ENCODE measurements at places on chromosomes 1 and 21. TPM values are rescaled to one million over a fixed set of nuclear protein-coding genes. Genes with fewer than 3 reads are reported as not detected.

PLOD1 gene
- total RNA-seq: 2.6 TPM

AMPD1 gene
- total RNA-seq: not detected

SLC5A9 gene
- total RNA-seq: not detected

CLEC20A gene
- not detected for total RNA-seq

IGFN1 gene
- not detected for total RNA-seq

CDC73 gene
- 64.4 TPM for total RNA-seq

FNBP1L gene
- 1.6 TPM for total RNA-seq

GRCh38 chr1:201216395-201217085 is 25.9 kb downstream of the IGFN1 start:
- DNase-seq: no peak
- no peaks in the 10 kb centered on the region for H3K36me3 ChIP-seq
- no peaks in the 10 kb centered on the region for H3K4me1 ChIP-seq
- H3K27me3 ChIP-seq: peaks cover 20% of the 10 kb centered on the region

DNA sequence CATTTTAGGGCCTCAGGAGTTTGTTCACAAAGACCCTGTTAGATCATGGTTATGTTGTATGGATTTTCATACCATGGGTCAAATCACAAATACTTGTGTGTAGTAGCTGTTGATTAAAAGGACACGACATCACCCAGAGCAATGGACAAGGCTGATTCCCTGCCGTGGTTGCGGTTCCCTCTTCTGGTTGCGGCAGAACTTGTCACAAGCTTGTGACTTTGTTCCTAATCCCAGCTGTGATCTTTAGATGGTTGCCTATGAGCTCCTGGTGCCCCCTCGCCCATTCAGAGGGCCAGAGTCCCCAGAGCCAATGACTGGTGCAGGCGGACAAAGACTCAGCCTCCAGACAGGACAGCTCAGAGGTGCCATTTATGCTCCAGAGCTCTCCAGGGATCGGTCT is 11.8 kb upstream of the SDHB start:
- no peaks in the 10 kb centered on the region for H3K36me3 ChIP-seq
- DNase-seq: no peak
- no peak overlapping the region for H3K27ac ChIP-seq

DNA sequence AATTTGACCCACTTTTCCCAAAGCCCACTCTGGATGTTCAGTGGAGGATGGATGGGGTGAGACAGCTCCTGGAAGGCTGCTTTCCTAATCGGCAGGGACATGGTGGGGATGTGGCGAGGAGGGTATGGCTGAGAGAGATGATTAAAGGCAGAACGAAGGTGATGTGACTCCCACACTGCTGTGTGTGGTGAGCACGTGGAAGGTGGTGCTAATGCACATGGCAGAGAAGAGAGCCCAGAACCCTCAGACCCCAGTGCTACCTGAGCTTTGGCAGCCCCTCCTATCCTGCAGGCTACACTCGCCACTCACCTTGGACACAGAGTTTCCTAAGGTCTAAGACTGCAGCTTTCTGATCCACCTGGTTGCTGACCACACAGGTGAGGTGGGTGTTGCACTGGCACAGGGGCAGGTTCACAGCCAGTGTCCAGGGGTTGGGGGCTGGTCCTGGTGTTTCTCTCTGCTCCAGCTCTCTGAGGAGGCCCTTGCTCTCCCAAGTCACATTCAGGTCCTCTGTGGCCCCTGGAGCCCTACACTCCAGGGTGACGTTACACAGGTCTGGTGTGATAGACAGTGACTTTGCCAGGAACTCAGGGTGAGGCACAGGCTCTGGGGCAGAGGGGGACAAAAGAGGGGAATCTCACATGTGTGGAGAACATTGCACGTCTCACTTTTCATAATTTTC is 151.4 kb upstream of the ETV3 start:
- H3K27ac ChIP-seq: no peak overlapping the region
- no peaks in the 10 kb centered on the region for H3K4me1 ChIP-seq
- DNase-seq: no peak
- H3K36me3 ChIP-seq: no peaks in the 10 kb centered on the region
- H3K4me3 ChIP-seq: no peak overlapping the region

DNA sequence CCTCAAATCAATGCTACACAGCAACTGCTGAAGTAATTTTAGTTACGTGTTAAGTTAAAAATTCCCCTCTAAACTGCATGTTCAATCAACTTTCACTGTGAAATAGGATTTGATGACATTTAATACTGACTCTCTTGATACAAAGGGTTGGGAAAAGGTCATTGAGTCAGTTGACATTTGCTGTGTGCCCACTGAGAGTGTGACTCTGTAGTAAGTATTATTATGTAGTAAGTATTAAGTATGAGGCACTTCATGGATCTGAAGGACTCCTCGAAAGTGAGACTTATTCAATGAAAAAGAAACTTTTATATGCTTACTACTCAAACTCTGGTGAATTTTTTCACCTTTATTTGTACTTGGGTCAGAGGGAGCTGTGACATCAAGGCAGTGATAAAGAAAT is 83.1 kb upstream of the S1PR1 start:
- no peaks in the 10 kb centered on the region for H3K27me3 ChIP-seq
- no peak overlapping the region for H3K27ac ChIP-seq
- DNase-seq: no peak

DNA sequence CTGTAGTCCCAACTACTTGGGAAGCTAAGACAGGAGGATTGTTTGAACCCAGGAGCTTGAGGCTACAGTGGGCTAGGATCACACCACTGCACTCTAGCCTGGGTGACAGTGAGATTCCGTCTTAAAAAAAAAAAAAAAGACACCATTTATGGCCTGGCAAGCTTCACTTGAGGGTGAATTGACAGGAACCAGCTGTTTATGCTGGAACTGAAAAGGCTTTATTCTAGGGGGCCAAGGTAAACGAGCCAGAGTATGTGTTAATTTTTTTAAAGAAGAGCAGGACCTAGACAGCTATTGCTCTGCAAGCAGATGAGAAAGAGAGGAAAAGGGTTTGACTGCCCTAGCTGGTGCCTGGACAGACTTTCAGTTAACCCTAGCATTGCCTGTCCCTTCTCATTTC is 37.0 kb downstream of the S100A6 start:
- H3K36me3 ChIP-seq: no peaks in the 10 kb centered on the region
- no peaks in the 10 kb centered on the region for H3K4me1 ChIP-seq
- no peak overlapping the region for H3K4me3 ChIP-seq

- H3K4me1 ChIP-seq: no peaks in the 10 kb centered on the region
- no peak overlapping the region for H3K4me3 ChIP-seq
- H3K36me3 ChIP-seq: peaks cover 4% of the 10 kb centered on the region
- no peak for DNase-seq
- H3K27ac ChIP-seq: no peak overlapping the region
These were observed 8.4 kb downstream of the MMACHC start for GRCh38 chr1:45508295-45509151.

- H3K4me1 ChIP-seq: no peaks in the 10 kb centered on the region
- no peaks in the 10 kb centered on the region for H3K36me3 ChIP-seq
- no peaks in the 10 kb centered on the region for H3K27me3 ChIP-seq
- no peak overlapping the region for H3K4me3 ChIP-seq
- no peak overlapping the region for H3K27ac ChIP-seq
These were observed 48.3 kb downstream of the FGGY start for GRCh38 chr1:59345221-59345620.

DNA sequence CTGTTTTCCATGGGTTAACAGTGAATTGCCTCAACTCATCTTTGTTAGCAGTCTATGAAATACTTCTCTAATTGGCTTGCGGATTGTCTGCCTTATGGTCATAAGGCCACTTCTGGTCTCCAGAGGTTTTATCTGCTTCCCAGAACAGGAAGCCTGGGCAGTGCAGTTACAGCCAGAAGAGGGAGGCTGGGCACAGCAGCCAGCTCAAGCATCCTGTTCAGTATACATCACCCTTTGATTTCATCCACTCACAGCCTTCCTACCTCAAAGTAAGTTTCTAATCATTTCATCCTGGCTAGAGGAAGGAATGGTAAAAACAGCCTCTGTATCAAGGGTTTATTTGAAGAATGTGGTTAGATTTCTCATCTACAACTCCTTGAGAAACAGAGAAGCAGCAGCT is 311.5 kb upstream of the DEPDC1 start:
- no peaks in the 10 kb centered on the region for H3K36me3 ChIP-seq
- no peaks in the 10 kb centered on the region for H3K4me1 ChIP-seq
- no peaks in the 10 kb centered on the region for H3K27me3 ChIP-seq
- H3K27ac ChIP-seq: no peak overlapping the region

DNA sequence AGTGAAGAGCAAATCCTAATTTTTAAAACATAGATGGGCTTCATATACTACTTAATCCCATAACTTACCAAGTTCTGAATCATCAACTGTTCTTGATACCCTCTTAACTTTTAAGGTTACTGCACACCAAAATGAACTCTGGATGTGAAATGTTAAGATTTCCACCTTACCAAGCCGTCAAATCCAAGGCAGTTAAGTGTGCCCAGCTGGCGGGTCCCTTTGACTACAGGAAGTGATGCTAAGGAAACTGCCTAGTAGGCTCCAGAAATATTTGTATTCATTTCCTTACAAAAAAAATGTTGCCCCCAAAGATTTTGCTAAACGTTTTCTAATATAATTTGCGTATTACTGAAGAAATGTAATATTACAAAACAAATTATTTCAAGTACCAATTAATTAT is 10.7 kb downstream of the NRIP1 start:
- H3K36me3 ChIP-seq: no peaks in the 10 kb centered on the region
- H3K4me1 ChIP-seq: peaks cover 66% of the 10 kb centered on the region
- no peak overlapping the region for H3K4me3 ChIP-seq

DNA sequence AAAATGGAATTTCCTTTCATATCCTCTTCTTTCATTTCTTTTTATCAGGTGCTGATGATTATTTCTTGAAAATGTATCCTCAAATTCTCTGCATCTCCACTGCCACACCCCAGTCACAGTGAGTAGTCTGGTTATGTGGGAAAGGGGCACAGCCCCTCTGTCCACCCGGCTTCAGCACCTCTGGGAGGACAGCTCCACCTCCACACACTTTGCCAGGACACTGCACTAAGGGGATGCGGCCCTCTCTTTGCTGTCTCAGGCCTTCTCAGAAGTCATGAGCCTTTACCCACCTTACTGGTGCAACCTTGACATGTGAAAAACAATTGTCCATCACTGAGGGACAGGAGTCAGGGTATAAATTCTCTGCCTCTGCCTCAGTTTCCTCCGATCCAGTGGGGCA is 433.1 kb downstream of the PCP4 start:
- H3K36me3 ChIP-seq: no peaks in the 10 kb centered on the region
- DNase-seq: no peak
- no peaks in the 10 kb centered on the region for H3K4me1 ChIP-seq
- no peak overlapping the region for H3K4me3 ChIP-seq

DNA sequence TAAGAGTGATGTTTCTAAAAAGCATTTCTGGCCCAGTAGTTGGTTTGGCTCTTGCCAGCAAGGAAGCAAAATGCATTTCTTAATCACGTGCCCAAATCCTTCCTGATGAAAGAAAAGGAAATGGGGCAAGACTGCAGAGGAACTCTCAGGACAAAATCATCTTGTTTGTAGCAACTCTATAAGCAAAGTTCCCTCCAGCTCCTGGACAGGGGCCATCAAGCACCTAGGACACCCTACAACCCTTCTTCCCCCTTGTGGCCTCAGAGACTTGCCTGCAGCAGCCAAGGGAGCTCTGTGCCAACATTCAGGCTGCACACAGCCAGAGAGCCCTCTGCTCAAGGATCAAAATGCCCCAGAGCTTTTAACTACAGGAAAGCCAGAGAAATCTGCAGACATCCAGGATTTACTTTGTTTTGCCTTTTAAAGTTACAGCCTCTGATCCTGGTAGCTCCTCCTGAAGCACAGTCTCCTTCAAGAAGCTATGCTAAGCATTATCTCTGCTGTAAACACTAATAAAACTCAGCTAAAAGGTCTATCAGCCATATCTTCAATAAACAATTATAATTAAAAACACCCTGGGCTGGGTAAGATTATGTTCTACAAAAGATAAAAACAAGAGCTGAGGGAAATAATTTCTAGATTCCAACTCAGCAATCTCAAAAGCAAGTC is 105.0 kb downstream of the KIAA0319L start:
- DNase-seq: no peak
- peak overlapping the region; percentile 39 for H3K27ac ChIP-seq
- H3K36me3 ChIP-seq: peaks cover 72% of the 10 kb centered on the region
- peaks cover 21% of the 10 kb centered on the region for H3K4me1 ChIP-seq
- no peak overlapping the region for H3K4me3 ChIP-seq

- H3K4me3 ChIP-seq: no peak overlapping the region
- peaks cover 3% of the 10 kb centered on the region for H3K4me1 ChIP-seq
- no peak for DNase-seq
- no peaks in the 10 kb centered on the region for H3K27me3 ChIP-seq
- no peak overlapping the region for H3K27ac ChIP-seq
- H3K36me3 ChIP-seq: no peaks in the 10 kb centered on the region
These were observed 106.3 kb downstream of the GALNT2 start for GRCh38 chr1:230173187-230173975.

DNA sequence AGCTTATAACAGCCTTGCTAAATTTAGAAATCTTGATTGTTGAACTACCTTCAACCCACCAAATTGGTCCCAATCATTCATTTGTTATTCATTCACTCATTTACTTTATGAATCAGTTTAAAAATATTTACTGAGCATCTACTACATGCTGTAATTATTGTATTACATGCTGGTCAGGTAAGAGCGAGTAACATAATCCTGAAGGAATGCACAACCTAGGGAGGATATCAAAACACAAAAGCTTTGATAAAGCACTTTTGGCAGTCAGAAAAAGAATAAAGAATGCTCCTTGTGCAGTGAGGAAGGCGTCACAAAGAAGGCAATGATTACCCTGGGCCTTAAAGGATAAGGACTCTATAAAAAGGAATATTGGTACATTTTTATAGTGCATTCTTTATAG is 518.9 kb upstream of the NR5A2 start:
- H3K27me3 ChIP-seq: peaks cover 3% of the 10 kb centered on the region
- no peak overlapping the region for H3K27ac ChIP-seq
- H3K4me3 ChIP-seq: no peak overlapping the region
- no peak for DNase-seq

DNA sequence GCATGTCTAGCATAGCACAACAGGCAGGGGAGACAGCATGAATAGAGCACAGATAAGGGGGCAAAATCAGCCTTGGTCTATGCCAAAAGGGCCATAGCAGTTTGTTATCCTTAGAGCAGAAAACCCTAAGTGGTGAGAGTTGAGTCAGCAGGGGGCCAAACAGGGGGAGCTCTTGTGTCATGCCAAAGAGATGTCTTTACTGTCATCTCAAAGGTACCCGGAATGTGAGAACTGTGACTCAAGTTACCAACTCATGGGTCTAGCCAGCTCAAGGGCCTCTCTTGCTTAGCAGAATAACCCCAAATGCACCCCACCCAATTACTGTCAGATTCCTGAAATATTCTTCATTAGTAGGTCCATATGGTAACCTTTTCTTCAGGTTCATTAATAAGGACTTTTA is 45.9 kb upstream of the NRDC start:
- no peak overlapping the region for H3K27ac ChIP-seq
- no peaks in the 10 kb centered on the region for H3K27me3 ChIP-seq
- H3K4me3 ChIP-seq: no peak overlapping the region
- H3K4me1 ChIP-seq: no peaks in the 10 kb centered on the region
